ENCODE measurements at places on chromosomes 1 and 21.

DNA sequence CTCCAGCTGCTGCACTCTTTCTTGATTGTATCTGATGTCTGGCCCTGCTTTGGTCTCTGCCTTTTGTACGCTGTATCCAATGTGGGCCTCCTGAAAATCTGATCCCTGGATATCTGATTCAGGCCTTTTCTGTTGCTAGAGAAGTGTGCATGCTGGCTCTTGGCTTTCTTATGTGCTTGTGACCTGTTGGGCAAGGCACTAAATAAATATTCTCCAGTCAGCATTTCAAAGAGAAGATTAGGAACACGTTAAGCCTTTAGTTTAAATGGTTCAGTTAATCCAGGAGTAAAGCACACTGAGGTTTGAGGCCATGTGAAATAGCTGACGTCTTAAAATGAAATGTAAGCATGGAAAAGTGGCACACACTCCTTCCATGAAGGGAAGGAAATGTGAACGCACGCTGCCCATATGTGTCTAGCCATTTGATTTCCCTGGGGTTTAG is 9.3 kb upstream of the F3 start:
- no peak for DNase-seq

- DNase-seq, result no peak
Observed at GRCh38 chr1:53511933-53512806, 53.0 kb downstream of the DMRTB1 start.

GRCh38 chr1:43668956-43669355 is 19.0 kb downstream of the KDM4A start:
- no peak for DNase-seq

DNA sequence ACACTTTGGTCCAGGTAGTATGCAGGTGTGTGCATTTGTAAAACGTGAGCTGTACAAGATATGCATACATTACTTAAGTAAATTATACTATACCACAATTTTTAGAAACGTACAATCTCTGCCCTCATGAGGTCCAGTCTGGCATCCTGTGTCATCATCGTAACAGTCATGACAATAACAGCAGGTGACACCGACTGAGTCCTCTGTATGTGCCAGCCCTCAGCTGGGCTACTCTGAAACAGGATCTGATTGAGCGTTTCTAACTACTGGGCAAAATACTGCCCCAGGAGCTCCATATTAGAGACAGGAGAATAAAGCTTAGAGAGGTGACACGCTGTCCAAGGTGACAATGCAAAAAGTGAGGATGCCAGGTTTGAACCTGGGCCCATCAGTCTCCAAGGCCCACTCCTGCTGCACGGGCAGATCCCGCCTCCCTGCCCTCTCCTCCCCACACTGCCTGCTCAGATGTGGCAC is 47.2 kb upstream of the ECE1 start:
- no peak for DNase-seq

DNA sequence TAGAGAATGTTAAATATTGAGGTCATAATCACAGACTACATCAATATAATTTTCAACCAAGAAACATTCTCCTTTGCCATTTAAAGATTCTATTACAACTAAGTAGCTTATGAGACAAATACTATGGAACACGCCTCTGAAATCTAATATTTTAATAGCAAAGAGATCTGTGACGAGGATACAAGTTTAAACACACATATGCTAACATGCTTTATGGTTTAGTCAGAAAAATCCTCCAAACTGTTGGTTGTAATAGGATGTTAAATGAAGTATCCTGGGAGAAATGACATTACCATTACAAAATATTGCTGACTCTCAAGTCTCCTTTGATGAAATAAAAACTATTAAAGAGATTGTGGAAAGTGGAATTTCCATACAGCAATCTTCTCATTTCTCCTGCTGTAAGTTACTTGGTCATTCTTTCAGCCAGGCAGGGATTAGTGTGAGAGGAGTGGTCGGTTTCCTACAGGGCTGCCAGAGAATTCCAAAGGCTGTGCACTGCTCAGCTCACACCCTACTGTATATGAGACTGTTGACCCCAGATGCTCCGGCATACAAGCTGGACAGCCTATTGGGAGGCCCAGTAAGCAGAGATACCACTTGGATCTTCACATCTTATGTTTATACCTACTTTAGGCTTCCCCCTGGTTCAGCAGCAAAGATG is 26.6 kb downstream of the SCYL3 start:
- no peak for DNase-seq

DNA sequence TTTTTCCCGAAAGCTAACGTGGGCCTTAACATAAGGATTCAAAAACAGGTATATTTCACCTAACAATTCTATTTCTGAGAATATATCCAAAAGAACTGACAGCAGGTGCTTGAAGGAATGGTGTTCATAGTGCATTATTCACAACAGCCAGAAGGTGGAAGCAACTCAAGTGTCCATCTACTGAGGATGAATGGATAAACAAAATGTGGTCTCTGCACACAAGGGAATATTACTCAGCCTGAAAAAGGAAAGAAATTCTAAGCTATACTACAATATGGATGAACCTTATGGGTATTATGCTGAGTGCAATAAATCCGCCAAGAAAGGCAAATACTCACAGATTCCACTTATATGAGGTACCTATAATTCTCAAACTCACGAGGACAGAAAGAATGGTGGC is 6.1 kb upstream of the RIPPLY3 start:
- no peak for DNase-seq

DNA sequence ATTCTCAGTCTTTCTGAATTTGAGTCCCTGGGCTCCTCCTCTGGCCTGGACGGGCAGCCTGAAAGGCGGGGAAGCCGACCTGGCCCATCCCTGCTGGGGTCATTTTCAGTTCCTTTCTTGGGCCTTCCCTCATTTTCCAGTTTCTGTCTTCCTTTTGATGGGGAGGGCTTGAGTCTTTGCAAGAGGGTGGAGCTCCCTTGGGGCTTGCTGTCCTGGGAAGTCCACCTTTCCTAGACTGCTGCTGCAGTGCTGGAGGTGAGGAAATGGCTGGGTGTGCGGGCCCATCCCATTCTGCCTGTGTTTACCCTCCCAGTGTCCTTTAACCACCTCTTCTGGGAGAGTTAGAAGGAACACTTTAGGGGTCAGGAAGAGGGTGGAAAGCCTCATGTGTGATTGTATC is 40.4 kb upstream of the SYNC start:
- no peak for DNase-seq

DNA sequence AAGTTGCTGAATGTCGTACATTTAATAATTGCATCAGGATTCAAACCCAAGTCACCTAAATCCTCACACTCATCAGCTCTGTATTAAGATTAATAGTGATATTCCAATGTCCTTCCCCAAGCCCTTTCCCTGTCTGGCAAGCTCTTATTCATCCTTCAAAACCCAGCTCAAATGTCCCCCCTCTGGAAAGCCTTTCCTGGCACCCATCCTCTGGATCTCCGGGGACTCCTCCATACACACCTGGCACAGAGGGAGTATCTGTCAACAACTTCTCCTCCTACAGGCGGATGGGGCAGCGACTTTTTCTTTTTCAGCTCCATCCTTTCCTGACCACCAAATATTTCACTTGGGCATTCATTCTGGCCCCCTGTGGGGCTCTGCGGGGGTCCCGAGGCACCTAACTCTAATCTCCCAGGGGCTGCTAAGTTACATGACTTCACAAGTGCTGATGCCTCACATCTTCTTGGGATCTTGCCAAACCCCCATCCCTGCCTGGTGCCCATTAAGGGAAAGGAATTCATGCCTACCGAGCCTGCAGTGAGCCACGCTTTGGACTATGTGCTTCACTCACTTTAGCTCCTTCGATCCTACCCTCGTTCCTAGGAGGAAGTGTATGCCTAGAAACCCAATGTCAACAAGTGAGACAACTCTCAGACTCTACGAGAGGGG is 15.2 kb downstream of the TINAGL1 start:
- DNase-seq, result no peak

GRCh38 chr1:27831568-27832410 is 1.2 kb downstream of the PPP1R8 start:
- DNase-seq, result no peak

- DNase-seq, result peak; percentile 24
Observed at GRCh38 chr1:233518344-233518743, 95.6 kb upstream of the KCNK1 start.

- DNase-seq, result no peak
Observed at GRCh38 chr1:41983451-41983850, 64.7 kb upstream of the HIVEP3 start.

DNA sequence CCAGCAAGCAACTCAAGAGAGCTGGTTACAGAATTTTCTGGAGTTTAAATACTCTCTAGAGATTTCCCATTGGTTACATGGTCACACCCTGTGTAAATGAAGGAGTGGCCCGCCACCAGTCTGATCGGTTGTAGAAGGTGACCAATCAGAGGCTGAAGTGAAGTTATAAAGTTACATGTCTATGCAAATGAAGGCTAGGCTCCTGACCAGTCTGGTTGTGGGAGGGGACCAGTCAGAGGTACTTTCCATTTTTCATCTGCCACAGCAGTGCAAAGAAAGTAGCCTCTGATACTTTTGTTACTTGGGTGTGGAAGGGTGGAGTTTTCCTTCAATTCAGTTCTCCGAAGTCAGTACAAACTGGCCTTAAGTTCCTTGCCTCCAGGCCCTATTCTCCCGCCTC is 273.7 kb downstream of the BARHL2 start:
- DNase-seq, result no peak
